ENCODE measurements at places on chromosomes 3 and 15.

DNA sequence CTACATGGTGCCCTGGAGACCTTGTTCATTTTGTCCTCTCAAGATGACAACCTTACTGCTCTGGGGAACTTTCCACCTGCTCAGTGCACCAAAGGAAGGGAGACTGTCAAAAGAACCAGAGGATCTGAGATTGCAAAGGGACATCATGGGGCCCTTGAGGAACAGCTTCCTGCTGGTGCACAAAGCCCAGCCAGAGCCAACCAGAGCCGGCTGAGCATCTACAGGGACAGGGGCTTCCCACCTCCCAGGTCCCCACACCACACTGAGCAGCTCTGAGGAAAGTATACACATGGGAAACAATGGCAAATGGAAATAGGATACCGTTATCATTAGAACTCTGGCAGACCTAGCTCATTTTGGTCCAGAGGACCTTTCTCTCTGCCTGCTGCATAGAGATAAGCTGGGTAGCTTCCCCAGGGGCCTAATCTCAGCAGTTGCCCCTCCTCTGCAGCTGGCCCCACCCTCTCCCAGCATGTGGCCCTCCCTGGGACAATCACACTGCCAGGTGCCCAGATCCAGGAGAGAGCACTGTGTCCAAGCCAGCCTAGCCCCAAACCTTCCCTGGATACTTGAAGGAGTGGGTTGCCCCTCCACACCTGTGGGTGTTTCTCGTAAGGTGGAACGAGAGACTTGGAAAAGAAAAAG, 123.4 kb upstream of the PRR20G start:
- DNase-seq, result no peak

DNA sequence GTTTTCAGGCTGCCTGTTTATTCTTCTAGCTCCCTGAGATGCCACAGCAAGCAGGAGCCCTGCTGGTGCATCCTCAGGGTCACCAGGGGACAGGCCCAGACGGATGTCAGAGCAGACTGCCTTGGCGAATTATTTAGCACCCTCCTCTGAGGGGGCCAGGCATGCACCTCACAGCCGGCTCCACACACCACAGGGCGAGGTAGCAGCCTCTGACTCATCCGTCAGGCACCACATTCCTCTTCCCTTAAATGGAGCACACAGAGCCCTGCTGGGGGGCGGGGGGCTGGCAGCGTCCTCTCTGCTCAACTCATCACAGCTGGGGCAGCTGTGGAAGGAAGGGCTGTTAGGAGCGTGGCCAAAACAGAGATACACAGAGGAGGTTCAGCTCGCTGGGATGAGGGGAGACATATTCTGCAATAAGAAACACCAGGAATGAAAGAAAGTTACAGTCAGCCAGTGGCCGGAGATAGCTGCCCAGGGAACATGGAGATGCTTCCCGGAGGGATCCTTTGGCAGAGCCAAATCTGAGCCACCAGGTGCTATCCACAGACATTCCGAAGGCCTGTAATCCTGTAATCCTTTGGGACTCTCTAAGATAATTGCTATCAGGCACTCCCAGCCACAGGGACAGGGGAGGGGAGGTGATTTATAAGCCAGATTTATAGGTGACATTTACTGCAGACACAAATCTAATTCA, 13.9 kb upstream of the PRICKLE2 start:
- peak; percentile 94 for DNase-seq

GRCh38 chr15:79529157-79529785, 97.1 kb downstream of the MINAR1 start:
- DNase-seq, result no peak

DNA sequence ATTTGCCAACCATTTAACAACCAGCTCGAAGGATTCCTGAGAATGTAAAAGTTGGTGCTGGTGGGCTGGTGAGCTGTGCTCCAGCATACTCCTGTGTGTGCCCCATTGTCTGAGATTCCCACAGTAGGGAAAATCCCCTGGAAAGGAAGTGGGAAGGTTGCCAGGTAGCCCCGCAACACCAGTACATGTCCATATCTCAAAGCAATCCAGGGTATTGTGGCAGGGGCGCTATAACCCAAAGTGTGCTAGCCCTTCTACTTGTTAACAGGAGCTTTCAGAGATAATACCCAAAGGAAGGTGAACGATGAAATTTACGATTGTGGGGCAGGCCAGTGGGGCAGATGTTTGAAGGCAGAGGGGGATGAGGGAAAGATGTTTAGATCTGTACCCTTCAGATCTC, 42.7 kb upstream of the SYNM start:
- no peak for DNase-seq

- peak; percentile 94 for DNase-seq
Measured at GRCh38 chr3:15102256-15102655, 3.3 kb upstream of the RBSN start.

All from MG63 (cell line).